ENCODE measurements at places on chromosomes 4 and X.

- no peak for DNase-seq
Observed at GRCh38 chr4:109610489-109610888, 50.4 kb downstream of the MCUB start.

GRCh38 chrX:10728806-10729389, 108.5 kb upstream of the MID1 start:
- DNase-seq = no peak

- no peak for DNase-seq
Observed at GRCh38 chrX:3545901-3546300, 167.5 kb downstream of the PRKX start.

DNA sequence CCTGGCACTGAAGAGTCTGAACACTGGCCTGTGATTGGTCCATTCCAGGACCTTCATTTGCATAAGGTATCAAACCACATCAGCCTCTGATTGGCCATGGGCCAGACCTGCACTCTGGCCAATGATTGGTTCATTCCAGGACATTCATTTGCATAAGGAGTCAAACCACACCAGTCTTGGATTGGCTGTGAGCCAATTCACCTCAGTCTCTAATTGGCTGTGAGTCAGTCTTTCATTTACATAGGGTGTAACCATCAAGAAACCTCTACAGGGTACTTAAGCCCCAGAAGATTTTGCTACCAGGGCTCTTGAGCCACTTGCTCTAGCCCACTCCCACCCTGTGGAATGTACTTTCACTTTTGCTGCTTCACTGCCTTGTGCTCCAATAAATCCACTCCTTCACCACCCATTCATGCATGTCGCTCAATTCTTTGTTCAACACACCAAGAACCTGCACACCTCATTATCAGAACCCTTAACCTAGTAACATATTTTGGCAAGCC, 14.2 kb upstream of the HERC5 start:
- no peak for DNase-seq

GRCh38 chrX:55342533-55343501, 78.1 kb upstream of the PAGE3 start:
- DNase-seq = no peak

- no peak for DNase-seq
Observed at GRCh38 chrX:136021903-136022302, 36.7 kb downstream of the SLC9A6 start.

DNA sequence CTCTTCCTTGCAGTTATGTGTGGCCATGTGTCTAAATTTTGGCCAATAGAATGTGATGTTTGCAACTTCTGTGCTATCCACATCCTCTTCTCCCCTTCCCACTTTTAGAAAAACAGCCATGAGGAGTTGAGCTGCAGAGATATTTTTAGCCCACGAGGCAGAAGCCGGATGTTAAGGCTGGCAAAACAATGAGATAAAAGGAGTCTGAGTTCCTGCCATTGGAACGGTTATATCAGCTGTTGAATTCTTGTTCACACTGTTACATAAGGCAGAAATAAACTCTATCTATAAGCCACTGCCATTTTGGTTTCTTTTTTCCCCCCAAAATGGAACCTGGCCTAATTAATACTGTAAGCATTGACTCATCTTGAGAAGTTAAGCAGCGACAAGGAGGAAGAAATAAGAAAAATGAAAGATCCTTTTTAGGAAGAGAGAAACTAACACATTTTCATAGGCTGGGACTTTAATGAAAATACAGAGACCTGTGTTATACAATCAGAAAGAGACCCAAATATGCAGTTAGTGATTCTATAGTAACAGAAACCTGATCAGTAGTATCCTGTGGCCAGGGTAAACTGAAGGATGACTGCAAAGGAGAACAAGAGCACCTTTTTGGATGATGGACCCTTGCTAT, 200.5 kb downstream of the INPP4B start:
- DNase-seq = no peak

- no peak for DNase-seq
Observed at GRCh38 chrX:109472939-109473735, 8.7 kb downstream of the GUCY2F start.

GRCh38 chr4:159363361-159363760, 260.5 kb downstream of the RAPGEF2 start:
- DNase-seq = no peak

GRCh38 chrX:12378253-12378652, 240.0 kb downstream of the FRMPD4 start:
- DNase-seq = no peak

- no peak for DNase-seq
Observed at GRCh38 chr4:76078033-76078613, 3.6 kb downstream of the ART3 start.

DNA sequence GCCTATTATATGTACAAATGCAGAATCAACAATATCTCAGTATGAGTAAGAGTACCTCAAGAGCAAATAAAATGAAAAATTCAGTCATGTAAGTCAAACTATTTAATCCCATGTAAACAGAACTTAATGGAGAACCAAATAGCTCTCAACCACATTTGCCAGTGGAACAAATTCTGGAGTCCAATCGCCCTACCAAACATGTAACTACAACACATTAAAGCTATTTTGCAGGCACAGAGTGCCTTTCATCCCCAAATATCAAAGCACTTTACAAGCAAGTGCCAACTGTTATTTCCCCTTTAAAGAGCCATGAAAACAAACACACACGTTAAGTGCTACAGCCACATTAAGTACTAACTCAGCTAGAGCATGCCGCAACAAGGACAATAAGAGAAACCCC, 51.3 kb downstream of the PCDH19 start:
- DNase-seq = no peak

- DNase-seq = no peak
Observed at GRCh38 chr4:150280975-150281374, 202.7 kb downstream of the DCLK2 start.

DNA sequence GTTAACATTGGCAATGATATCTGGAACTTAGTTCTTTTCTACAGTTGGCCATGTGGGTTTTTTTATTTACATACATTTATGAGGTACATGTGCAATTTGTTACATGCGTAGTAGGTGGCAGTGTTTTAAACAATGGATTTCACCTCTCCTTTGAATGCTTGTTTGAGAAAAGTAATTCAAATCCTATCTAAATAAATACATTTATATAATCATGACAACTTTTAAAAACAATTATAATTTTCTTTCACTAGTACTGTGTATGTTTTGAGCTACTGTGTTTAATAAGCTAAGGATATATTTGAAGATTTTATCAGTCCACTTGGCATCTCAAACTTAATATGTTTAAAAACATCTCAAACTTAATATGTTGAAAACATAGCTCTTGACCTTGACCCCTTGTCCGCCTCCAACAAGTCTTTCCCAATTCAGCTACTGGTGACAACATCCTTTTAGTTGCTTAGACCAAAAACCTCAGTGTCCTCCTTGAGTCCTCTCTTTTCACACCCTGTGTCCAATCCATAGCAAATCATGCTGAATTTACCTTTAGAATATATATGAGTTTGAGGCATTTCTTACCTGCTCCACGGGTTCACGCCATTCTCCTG, 14.5 kb downstream of the GUCY1B1 start:
- DNase-seq = no peak

DNA sequence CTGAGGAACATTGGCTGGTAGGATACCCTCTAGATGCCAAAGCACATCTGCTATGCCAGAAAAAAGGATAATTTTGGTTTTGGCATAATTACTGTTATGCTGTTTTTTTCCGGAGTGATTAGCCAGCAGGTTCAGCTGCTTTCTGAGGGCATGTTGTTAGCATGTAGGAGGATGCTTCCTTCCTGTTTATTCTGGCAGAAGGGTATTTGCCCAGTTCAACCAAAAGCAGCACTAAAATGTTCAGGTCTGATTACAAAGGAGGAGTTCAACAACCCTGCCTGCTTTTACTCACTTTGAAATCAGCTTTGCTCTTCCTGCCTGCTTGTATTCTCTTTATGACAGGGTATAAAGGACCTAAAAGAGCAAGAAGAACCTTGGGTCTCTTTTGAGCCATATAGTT, 21.9 kb downstream of the ERCC6L start:
- DNase-seq = no peak

DNA sequence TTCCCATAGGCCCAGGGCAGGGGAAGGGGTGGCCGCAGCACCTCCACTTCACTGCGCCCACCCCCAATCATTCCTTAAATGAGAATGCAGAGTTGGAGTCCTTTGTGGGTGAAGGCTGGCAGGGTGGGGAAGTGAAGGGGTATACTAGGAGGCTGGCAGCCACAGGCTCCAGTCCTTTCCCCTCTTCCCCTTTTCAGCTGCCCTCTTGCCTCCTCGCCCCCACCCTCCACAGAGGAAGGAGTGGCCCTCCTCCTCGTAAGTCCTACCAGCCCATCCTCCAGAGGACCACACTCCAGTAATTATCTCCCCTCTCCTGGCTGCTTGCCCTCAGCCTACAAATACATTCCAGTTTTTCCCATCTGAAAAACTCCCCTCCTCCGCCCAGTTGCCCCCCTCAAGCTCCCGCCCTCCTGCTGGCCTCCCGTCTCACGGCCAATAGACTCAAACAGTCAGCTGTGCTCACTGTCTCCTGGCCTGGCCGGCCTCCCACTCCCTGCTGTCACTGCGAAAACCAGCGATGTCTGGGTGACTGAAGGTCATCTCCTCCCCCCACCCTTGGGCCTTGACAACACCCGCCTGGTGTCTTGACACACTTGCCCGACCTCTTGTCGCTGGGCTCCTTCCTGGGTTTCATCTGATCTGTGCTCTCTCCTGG, 38.8 kb downstream of the EFNB1 start:
- peak; percentile 25 for DNase-seq

- DNase-seq = no peak
Observed at GRCh38 chrX:112734290-112734689, 54.6 kb upstream of the LHFPL1 start.

DNA sequence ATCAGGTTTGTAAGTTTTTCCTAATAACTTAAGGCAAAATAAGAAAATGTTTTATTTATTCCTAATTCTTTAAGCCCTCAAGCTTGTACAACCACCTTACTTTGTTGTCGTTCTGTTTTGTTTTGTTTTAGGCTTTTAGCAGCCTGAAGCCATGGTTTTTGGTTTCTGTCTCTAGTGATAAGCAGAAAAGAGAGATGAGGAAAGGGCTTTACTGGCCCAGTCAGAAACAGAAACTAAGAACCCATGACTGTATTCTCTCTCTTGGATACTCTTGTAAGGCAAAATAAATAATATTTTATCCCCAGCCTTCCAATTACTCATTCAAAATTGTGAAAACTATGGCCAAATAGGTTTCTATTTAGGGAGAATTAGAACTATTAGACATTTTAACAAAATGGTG, 29.4 kb downstream of the TBC1D19 start:
- DNase-seq = no peak

GRCh38 chr4:141772838-141773237, 136.5 kb downstream of the IL15 start:
- DNase-seq = no peak

DNA sequence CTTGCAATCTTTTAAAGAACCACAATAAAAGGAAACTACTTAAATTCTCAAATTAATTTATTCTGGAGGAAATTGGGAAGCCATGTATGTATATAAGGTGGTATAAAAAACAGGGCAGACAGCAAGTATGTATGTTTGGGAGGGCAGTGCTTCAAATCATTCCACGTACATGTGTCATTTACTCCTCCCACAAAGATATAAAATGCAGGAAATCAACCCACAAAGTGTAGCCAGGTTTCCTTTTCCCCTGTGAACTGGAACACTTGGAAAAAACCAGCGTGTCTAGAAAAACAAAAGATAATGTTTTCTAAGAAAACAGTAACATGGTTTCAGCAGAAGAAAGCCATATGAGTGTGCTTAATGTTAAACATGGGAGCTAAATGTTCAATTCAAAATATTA, 156.7 kb upstream of the FAM47A start:
- no peak for DNase-seq

DNA sequence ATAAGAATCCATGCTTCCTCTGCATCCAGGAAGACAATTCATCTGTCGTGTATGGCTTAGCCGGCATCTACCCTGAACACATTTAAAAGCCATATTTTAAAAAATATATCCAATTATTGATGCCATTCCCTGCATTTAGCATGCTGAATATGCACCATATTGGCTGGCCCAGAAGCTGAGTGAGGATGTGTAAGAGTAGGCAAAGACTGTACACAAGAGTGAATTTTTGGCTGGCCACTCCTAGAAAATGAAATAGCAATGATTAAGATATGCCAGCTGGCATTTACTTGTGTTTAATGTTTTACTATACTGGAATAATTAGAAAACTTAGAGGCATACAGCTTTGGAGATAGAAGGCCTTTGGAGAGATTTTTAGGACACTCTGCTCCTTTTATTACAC, 25.8 kb downstream of the GABRA4 start:
- DNase-seq = no peak

- DNase-seq = no peak
Observed at GRCh38 chr4:57270346-57270745, 160.2 kb upstream of the IGFBP7 start.

GRCh38 chr4:150145946-150146340, 67.7 kb downstream of the DCLK2 start:
- DNase-seq = no peak

GRCh38 chr4:56856656-56857055, 35.2 kb upstream of the SPINK2 start:
- no peak for DNase-seq

- DNase-seq = no peak
Observed at GRCh38 chr4:81003597-81004111, 26.9 kb upstream of the BMP3 start.

GRCh38 chr4:20816287-20816686, 116.0 kb downstream of the PACRGL start:
- no peak for DNase-seq

- DNase-seq = no peak
Observed at GRCh38 chr4:26325191-26325590, 4.4 kb downstream of the RBPJ start.

DNA sequence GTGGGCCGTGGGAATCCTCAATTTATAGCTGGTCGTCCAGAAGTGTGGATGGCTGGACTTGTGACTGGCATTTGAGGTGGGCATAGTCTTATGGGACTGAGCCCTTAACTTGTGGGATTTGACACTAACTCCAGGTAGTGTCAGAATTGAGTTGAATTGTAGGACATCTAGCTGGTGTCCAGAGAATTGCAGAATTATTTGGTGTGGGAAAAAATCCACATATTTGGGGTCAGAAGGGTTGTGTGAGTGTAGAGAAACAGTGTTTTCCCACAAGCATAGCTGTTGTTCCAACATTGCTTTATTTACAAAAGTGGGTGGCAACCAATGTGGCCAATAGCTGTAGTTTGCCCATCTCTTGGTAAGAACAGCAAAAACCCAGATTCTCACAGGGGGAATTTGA, 91.3 kb downstream of the MOSPD2 start:
- no peak for DNase-seq

GRCh38 chr4:1809754-1810502, 16.8 kb downstream of the FGFR3 start:
- DNase-seq = no peak
